ENCODE measurements at places on chromosomes 1 and 21.
A peak's percentile ranks its signal among the peaks of the same experiment; 100 is the strongest.

DNA sequence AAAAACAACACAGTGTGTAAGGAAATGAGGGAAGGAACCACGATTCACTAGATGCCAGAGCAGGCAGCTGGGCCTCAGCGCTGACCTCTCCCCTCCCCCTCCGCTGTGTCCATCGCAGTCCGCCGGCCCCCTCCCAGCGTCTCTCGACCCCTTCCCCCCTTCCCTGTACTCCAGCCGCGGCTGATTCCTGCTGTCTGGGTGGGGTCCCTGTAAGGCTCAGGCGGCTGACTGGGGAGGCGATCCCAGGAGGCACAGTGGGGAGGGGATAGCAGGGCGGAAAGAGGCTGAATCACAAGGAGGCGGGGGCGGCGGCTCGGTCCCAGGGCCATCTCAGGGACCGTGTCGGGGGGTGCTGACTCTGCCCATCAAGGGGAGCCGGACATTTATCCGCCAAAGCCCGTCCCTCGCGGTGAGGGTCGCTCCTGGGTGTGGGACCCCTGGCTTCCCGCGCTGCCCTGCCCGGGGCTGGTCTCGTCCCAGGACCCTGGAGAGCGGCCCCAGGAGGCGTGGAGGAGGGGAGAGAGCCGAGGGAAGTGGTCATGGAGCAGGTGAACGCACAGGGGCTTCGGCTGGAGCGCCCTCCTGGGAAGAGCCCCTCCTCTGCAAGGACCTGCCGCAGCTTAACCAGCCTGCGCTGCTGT lies 241.9 kb downstream of the PTPRU start:
- peak; percentile 72 for DNase-seq

- peak; percentile 66 for DNase-seq
These were observed 14.6 kb upstream of the TTC4 start for GRCh38 chr1:54701066-54701465.

DNA sequence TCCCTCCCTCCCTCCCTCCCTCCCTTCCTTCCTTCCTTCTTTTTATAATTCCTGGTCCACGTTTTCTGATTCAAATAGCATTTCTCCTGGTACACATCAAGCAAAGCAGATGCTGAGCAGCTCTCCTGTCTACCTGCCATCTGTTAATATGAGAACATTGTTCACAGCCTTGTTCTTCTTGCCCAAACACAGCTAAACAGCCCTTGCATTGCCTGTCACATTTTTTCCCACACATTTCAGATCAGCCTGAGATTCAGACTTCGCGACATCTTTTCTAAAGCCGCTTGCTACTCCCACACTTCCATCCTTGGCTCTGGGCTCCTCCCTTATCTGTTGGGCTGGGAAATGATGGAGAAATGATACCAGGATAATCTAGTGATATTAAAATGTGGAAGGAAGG lies 200.5 kb downstream of the PCP4 start:
- DNase-seq = no peak

- no peak for DNase-seq
These were observed 39.5 kb upstream of the CASZ1 start for GRCh38 chr1:10835822-10836421.

GRCh38 chr1:30596470-30596869 lies 126.9 kb downstream of the MATN1 start:
- peak; percentile 2 for DNase-seq

DNA sequence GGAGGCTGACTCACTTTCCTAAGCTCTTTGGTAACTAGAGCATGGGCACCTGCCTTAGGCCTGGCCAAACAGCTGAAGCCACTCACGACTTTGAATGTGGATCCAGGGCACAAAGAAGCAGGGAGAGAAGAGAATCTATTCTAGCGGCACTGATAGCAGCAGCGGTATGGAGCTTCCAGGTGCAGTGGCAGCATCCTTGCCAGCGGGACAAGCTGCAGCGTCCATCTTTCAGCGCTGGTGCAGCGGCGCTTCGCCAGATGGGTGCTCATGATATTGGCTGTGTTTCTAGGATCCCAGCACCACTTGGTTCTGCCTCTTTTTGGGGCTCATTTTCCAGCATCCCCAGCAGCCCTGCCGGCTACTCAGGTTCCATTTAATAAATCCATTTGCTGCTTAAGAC lies 184.2 kb downstream of the SLC44A5 start:
- DNase-seq = no peak

GRCh38 chr1:222140206-222140605 lies 398.3 kb upstream of the DUSP10 start:
- DNase-seq = no peak

DNA sequence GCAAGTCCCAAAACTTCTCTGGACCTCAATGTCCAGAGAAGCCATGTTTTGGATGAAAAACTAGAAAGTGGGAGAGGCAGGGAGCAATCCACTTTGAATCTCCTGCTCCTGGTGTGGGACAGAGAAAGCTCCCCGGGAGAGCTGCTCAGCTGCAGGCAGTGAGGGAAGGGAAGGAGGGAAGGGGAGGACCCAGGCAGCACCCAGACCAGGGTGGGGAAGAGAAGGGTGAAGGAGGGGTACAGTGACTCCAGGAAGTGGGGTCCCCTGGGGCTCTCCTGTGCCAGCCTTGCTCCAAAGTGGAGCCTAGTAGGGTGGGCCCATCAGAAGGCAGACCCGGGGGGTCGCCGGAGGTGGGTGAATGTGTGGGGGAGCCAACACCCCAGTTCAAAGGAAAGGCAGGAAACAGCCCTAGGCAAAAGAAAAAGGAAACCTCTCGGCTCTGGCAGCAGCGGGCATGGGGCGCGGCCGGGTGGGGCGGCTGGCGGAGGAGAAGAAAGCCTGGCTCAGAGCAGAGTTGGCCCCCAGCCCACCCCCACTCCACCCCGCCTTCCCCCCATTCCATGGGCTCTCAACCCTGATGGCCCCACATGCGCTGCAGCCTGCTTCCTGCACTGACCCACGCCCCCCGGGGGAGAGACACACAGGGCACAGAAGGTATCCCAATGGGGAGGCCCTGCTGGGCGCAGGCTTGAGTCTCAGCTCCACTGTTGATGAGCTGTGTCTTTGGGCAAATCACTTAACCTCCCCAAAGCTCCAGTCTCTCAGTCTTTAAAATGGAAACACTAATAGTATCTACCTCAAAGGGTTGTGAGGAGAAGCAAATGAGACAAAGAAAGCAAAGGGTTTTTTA lies 5.7 kb downstream of the LGR6 start:
- DNase-seq = no peak

DNA sequence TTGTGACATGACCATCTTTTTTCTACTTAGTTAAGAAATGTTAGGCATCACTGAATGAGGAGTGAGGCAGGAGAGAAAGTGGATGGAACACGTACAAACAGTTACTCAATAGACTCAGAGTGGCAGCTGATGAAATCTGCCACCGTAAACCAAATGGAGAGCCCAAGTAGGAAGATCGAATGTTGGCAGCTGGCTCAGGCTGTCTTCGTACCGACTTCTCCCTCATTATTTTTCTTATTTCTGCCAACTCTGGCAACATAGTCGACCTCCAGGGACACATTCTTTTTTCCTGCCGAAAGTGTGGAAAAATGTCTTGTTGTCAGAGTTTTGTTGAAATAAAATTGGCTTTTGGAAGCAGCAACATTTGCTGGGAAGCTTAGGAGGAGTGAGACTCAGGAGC lies 143.3 kb downstream of the GREM2 start:
- DNase-seq = no peak

GRCh38 chr1:13597166-13597565 lies 13.5 kb downstream of the PDPN start:
- DNase-seq = no peak

- no peak for DNase-seq
These were observed 86.9 kb upstream of the GORAB start for GRCh38 chr1:170445096-170445495.

- DNase-seq = peak; percentile 50
These were observed 7.7 kb upstream of the ZNF669 start for GRCh38 chr1:247111700-247112478.

DNA sequence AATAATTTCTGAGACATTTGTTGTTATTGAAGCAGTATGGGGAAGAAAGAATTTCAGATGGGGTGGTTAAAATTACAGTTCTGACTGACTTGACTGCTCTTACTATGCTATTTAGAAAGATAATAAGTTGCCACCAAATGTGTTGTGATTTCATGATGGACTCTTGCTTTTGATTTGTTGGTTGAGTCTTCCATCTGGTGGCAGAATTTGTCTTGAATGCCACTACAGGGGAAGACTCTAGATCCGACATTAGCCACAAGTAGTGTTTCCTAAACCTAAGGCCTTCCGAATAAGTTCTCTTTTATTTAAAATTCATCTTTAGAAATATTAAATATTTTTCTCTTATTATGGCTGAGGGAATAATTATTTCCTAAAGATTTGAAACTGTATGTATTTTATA lies 190.9 kb upstream of the ADGRL4 start:
- no peak for DNase-seq

- DNase-seq = no peak
These were observed 14.3 kb downstream of the ZNF670 start for GRCh38 chr1:247064304-247064703.

- no peak for DNase-seq
These were observed 1103.3 kb upstream of the B3GALT2 start for GRCh38 chr1:194289569-194290266.

- no peak for DNase-seq
These were observed 98.8 kb downstream of the RABGAP1L start for GRCh38 chr1:174258148-174258550.

- DNase-seq = no peak
These were observed 19.4 kb downstream of the CXADR start for GRCh38 chr21:17532292-17532691.

DNA sequence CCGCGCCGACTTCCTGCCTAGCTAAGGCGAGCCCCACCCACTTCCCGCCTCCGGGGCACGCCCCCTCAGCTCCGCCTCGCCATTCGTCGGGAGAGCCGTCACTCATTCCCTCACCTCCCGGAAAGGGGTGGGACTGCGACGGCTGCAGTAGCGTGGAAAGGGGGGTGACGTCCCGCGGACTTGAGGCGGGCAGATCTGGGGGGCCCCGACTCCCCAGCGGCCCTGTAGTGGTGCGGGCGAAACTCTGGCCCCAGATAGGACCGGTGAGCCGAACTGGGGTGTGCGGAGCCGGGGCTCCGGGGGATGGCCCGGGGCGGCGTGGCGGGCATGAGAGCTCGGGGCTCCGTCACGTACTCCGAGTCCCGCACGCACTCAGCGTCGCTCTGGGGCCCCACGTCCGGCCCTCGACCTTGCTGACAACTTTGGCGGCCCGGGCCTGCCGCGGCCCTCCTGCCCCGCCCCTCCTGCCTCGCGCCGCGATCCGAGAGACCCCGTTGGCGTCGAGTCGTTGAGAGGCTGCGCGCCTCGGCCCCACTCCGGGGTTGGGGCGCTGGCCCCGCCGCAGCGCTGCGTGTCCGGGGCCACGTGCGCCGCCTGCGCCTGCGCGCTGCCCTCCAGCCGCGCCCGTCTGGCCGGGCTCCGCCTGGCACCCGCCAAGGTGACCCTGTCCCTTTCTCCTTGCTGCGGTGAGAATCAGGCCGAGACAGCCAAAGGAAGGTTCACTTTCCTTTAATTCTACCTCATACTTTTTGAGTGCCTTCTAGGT lies 395 bp upstream of the ENO1 start:
- peak; percentile 100 for DNase-seq

DNA sequence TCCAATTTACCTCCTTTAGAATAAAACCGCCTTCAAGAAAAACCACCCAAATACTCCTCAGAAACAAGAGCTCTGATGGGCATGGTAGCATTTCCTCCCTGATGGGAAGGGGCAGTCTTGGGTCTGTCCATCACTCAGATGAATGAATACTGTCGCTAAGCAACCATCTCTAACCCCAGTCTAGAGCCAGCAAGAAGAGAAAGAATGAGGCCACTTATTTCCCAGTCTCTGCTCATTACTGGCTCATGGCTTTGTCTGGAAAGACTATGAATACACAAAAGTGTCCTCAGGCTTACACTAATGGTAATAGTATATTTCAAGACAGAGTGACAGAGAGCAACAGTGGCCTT lies 51.0 kb upstream of the F3 start:
- no peak for DNase-seq

- peak; percentile 56 for DNase-seq
These were observed 95.0 kb downstream of the GLIS1 start for GRCh38 chr1:53643881-53644390.

DNA sequence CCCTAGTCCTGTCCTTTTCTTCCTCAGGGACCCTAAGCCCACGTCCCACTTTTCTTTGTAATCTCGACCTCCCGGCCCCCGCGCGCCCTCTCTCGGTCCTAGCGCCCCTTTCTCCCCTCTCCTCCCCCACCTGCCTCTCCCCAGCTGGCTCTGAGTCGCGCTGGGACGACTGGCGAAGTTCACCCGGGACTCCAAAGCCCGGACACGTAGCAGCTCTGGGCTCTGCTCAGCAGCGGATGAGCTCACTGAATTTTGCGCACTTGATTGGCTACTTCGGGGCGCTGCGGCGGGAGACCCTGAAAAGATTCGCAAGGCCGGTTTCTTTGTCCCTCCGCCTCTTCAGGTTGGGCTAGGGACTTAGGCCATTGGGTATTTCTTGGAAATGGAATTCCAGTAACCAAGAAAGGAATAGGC lies 16.3 kb upstream of the ACKR1 start:
- DNase-seq = peak; percentile 88

DNA sequence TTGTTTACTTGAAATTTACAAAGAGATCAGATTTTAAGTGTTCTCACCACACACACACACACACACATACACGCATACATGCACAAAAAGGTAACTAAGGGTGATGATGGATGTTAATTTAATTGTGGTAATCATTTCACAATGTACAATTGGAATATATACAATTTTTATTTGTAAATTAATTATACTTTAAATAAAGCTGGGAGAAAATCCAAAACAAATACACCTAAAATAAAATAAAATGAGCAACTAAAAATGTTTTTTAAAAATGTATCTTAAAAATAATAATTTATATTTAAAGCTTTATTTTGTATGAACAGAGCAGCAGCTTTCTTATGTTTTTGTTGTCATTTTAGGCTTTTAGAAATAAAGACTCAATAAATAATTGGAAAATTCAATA lies 8.2 kb upstream of the INSL5 start:
- no peak for DNase-seq

GRCh38 chr1:221159608-221160007 lies 280.4 kb downstream of the HLX start:
- DNase-seq = no peak

GRCh38 chr1:89990976-89991831 lies 3.7 kb upstream of the ZNF326 start:
- no peak for DNase-seq

- peak; percentile 29 for DNase-seq
These were observed 457.3 kb upstream of the VAMP3 start for GRCh38 chr1:7313826-7314225.

DNA sequence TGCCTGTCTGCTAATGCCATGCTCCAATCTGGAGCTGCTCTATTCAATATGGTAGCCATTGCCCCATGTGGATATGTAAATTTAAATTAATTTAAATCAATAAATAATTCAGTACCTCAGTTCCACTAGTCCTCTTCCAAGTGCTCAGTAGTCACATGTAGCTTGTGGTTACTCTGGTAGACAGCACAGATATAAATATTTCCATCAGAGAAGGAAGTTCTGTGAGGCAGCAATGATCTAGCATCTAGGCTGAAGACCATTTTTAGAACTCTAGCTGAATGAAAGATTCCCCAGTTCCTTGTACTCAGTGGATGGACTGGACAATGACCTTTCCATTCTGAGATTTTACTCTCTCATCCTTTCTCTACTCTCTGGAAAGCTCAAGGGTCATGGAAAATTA lies 25.8 kb upstream of the CAPZB start:
- DNase-seq = no peak
